SHP77 (cell line): ENCODE measurements at places on chromosomes 13 and 19.

GRCh38 chr13:98309569-98310335 lies 132.7 kb upstream of the RNF113B start:
- DNase-seq, result no peak

DNA sequence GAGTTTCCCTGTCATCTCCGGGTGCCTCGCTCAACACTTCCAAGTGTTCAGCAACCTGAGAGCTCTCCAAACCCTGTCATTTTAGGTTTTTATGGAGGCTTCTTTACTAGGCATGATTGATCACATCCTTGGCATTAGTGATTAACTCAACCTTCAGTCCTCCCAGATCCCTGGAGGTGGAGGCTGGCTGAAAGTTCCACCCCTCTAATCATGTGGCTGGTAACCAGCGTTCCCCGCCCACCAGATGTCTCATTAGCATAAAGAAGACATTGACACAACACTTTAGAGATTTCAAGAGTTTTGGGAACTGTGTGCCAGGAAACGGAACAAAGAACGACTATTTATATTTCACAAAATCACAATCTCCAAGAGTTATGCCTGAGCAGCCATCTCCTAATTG lies 71.1 kb upstream of the RGCC start:
- no peak for DNase-seq

DNA sequence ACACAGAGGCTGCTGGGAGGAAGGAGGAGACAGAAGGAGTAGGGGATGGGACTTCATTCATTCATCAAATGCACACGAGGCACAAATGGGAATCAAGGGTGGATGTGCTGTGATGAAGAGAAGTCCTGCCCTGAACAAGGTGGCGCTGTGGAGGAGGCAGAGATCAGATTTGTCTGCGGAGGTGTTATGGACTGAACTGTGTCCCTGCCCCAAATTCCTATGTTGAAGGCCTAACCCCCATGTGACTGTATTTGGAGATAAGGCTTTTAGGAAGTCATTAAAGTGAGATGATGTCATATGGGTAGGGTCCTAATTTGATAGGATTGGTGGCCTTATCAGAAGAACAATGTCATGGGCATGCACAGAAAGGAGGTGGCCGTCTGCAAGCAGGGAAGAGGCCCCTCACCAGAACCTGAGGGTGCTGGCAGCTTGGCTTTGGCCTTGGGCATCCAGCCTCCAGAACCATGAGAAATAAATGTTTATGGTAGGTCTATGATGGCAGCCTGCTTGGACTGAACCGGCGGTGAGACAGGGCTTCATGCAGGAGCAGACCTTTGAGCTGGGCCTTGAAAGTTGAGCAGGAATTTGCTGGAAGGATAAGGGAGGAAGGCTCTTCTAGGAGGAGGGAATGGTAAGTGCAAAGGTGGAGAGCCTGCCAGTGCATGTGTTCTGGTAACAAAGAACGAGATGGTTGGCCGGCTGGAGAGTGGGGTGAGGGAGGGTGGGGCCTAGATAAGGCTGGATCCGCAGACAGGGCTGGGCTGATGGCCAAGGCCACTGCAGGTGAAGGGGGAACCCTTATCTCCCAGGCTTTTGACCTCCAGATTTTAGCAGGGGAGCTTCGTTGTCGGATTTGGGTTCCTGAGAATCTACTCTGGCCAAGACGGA lies 2.7 kb upstream of the CEBPA start:
- no peak for DNase-seq

- DNase-seq, result no peak
Measured at GRCh38 chr13:96533408-96533807, 443.5 kb downstream of the HS6ST3 start.

DNA sequence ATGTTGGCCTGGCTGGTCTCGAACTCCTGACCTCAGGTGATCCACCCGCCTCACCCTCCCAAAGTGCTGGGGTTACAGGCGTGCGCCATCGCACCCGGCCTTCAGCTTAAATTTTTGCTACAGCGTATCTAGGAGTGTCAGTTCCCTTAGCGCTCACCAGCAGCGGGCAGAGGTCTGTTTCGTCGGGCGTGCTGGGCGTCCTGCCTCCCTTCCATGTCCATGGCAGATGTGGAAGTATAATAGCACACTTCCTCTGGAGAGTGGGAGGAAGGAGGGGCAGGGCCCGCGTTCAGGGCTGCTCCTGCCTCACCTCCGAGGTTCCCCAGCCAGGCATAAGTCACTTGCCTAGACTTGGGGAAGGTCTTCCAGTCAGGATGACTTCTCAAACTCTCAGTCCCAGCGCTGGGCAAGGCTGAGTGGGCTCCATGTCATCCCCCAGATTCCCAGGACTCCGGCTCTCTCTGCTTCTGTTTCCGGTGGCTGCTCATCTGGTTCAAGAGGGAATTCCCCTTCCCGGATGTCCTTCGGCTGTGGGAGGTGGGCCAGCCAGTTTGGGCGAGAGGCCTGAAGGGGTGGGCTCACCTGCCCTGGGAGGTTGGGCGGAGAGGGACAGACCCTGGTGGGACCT lies 9.5 kb downstream of the IL4I1 start:
- DNase-seq, result no peak

GRCh38 chr13:46569456-46569855 lies 16.5 kb downstream of the LRCH1 start:
- DNase-seq, result no peak

DNA sequence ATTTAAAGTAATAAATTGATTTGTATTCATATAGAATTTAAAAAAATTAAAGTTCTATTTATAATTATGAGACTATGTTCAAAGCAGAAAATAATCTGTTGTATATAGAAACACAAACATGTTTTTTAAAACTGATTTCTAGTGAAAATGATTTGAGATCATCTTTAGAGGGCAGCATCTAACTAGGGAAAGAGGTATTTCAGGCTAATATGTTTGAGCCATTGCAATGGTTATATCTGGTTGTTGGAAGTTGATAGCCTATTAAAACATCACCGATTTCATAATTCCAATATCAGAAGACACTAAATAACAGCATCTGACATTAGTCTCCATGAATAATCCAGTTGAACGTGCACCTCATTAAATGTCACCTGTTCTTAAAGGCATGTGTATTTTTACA lies 79.8 kb upstream of the SLITRK6 start:
- DNase-seq, result no peak

DNA sequence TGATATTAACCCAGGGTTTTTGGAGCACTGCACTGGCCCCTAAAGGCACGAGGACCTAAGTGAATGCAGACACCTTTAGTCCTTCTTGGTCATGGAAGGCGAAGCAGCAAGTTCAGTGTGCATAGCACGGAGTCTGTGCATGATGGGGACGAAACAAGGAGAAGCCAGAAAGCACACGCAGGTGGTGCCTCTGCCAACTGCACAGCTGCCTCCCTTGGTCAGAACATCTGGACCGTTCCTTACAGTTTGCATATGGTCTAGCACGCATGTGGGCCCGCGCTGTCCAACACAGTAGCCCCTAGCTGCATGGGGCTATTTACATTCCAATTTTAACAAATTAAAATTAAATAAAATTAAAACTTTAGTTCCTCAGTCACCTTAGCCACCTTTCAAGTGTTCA lies 44.0 kb downstream of the FLT3 start:
- no peak for DNase-seq

DNA sequence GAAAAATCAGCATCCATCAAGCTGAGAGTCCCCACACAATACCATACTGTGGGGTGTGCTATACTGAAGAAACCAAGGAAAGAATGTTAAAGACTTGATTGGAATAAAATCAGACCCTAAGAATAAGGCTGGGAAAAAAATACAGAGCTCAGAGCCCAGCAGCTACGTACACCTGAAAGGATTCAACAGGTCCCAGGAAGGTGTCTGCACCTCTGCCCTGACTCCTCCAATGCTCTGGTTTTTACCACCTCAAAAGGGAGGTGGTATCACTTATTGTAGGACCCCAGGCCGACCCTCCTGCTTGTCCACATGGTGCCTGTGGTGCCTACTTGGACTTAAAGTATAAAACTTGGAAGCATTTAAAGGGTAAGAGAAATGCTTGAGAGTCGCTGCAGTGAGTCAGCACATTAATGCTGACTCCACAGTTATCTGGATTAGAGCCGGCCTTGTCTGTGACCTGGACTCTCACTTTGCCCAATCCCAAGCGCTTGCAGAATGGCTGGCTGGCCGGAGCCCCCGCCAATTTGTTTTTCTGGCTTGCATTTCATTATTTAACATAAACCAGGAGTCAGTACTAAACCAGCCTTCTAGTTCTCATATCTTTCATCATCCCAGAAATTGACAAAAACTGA lies 110.1 kb downstream of the FGF14 start:
- DNase-seq, result no peak

DNA sequence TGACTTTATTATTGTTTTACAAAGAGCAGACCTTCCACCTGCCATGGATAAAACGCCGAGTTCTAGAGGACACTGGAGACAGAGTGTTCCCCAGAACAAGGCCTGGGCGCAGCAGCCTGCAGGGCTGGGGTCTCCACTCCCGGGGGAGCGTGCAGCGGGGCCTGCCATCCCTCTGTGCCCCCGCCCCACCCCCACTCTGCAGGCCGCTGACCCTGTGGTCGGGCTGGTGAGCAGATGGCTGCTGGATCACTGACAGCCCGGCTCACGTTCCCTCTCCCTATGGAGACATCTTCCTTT lies 8.6 kb upstream of the PTBP1 start:
- no peak for DNase-seq

DNA sequence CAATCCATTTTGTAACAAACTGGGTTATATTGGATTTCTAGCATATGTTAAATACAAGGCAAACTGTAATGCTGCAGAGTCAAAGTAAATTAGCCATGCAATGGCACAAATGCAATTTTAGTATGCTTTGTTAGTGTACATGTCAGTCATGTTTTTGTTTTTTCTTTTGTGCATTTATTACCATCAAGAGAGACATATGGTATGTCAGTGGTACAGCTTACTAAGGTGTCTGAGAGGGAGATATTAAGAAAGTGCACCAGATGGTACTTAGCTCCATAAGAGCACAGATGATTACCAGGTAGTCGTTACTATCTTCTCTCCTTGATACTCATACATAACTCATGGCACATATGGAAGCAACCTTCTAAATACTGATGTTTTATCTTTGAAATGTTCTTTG lies 550.3 kb downstream of the GPC5 start:
- no peak for DNase-seq

DNA sequence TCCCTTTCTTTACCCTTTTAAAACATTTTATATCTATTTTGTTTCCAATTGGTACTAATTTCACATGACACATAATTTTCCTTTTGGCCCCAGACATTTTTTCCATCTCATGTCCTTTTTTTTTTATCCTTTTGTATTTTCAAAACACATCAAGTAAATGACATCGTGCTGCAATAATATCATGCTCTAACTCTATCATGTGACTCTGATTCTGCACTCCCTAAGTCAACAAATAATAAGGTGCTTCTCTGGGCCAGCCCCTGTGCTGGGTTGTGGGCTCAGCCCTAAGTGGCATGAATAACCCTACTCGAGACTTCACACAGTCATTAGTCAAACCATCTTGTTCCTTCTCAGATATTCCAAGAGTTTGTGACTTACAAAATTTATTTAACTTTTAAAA lies 21.7 kb downstream of the NALCN start:
- no peak for DNase-seq

DNA sequence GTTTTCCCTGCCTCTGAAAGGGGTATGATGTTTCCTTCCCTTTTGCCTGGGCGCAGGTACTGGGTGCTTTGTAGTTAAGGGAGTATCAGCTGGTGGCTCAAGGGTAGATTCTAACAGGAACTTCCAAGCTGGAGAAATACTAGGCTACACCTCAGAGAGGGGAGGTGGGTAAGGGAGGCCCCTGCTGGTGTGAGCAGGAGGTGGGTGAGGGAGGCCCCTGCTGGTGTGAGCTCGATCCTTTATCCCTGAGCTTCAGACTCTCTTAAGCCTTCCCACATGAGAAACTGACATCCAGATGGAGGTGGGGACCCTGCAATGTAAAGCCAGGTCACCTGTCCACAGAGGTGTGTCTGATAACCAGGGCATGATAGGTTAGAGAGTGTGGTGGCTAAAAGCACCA lies 32.1 kb downstream of the CYP2B6 start:
- DNase-seq, result no peak

GRCh38 chr13:25847635-25848626 lies 203.9 kb downstream of the SHISA2 start:
- DNase-seq, result no peak

DNA sequence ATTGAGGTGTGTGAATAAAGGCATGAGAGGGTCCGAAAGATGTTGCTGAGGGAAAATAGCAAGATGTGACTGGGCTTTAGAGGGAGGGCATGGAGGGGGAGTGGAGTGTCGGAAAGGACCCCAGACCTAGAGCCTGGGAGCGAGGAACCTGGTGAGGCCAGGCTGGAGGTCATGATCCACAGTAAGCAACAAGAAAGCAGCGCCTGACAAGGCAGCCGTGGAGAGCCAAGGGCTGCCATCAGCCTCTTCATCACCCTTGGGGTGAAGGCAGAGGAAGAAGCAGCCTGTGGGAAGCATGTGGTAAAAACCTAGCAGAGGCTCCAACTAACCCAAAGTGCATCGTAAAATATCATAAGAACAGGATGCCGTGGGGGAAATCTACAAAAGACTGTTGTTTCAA lies 162.8 kb upstream of the SOX1 start:
- DNase-seq, result no peak

DNA sequence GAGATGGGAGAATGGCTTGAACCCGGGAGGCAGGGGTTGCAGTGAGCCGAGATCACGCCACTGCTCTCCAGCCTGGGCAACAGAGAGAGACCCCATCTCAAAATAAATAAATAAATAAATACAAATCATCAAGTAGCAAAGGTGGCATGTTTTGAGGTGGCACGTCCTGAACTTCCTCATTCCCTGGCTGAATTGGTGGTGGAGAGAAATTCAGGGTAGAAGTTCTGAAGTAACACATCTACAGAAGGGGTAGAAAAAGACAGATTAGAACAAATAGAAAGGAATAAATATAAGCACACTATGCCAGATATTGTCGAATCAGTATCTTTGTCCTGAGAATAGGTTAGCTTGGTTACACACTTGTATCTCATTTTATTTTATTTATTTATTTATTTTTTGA lies 6.3 kb downstream of the IFI30 start:
- DNase-seq, result no peak

- no peak for DNase-seq
Measured at GRCh38 chr13:30608364-30608763, 9.4 kb upstream of the USPL1 start.

DNA sequence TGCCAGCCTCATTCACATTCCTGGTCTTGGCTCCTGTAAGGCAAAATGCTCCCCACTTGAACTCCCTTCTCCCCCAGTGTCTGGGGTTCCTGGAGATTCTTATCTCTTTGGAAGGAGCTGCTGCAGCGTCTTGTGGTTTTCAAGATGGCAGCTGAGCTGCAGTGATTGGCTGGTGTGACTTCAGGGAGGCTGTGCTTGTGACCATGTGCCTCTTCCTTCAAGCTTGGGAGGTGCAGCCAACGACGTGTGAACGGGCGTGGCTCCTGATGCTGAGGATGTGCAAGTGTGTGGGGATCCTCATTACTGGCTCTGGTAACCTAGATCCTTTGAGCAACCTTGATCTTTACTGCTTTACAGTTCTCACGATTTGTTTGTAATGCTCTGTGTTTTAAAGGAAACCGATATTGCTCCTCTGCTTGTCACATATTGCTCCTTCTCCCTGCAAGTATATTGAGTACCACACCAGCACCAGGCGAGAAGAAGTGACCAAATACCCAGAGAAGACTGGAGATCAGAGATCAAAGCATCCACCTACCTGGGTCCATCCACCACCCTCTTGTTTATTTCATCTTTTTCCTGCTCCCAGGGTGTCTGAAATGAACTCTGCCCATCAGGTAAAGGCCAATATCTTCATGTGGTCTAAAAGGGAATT lies 208.5 kb downstream of the FGF9 start:
- DNase-seq, result no peak

- DNase-seq, result no peak
Measured at GRCh38 chr19:55619286-55619685, 5.1 kb downstream of the ZNF784 start.
